NCI-H524 (cell line): ENCODE measurements at places on chromosomes 4 and X.

DNA sequence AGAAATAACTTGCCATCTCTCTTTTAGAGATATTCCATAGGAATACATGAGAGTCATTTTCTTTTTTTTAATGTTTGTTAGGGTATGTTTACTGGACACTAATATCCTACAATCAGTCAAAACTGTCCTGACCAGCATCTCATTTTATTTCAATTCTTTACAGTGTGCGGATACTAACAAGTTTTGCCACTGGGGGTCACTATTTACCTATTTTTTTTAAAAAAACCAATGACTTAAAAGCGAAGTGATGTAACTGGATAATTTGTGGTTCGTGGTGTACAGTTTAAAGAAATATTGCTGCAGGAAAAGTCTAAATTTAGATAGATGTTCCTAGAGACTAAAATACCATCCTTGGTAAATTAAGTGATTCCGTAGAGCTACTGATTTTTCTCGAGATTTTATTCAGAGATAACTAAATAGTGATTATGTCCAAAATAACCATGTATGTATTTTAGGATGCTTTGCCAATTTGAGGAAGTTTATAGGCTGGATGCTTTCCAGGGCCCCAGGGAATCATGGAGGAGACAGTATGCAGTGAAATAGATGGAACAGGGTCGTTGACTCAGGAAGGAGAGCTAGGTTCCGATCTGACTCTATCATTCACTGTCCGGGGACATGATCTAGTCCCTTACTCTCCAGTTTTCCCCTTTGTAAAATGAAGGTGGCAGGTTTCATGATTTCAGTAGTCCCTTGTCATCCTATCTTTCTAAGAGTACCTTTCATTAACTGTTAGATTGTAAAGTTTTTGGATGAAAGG is 34.0 kb upstream of the GNPDA2 start:
- no peak for DNase-seq

DNA sequence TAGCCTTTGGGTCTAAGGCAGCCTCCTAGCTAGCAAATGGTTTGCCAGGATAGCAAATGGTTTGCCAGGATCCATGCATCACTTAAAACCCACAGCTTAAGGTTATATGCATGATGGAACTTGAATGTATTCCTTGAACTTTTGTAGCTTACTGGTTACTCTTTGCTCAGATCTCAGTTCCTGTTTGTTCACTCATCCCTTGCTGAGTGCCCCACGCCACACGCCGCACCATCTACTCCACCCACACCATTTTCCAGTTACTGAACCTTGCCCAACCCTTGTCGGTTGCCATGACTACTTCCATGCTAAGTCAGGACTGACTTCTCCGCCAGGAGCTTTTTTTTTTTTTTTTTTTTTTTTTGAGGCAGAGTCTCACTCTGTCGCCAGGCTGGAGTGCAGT is 29.5 kb upstream of the XIAP start:
- no peak for DNase-seq

DNA sequence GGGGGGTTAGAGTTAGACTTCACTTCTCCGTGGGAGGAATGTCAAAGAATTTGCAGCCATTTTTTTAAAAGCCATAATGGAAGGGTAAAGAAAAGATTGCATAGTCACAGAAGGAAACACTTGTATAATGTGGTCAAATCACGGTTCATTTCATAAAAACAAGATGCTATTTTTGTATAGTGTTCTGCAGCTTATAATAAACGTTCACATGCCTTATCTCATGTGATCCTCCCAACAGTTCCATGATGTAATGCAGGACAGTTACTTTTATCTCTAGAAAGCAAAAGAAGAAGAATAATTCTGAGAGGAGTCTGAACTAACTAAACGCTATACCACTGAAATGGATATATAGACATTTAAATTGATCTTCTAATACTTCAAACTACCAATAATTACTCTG is 71.3 kb upstream of the CAMK2D start:
- DNase-seq: no peak

DNA sequence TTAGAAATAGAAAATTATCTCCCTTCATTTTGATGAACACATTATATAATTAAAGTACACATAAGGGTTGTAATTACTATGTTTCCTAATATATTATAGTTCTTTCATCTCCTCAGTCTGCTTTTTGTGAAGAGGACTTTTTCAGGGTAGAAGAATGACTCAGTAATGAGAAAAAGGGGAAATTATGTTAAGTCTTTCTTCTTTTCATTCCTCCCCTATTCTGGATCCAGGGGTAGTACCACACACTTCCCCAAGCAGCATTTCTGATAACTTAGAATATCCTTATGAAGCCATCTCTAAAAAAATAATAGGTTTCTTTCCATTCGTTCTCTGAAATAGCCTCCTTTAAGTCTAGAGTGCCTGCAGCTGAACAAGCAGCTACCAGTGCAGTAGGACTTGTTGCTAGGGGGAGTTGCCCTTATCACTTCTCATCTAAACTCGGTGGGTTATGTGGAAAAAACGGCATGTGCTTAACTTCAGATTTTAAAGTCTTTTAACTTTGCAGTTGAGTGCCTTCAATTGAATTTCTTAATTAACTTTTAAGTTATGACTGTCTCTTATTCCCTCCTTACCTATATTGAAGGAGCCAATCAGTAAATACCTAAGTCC is 184.8 kb downstream of the ARHGAP24 start:
- DNase-seq: no peak

DNA sequence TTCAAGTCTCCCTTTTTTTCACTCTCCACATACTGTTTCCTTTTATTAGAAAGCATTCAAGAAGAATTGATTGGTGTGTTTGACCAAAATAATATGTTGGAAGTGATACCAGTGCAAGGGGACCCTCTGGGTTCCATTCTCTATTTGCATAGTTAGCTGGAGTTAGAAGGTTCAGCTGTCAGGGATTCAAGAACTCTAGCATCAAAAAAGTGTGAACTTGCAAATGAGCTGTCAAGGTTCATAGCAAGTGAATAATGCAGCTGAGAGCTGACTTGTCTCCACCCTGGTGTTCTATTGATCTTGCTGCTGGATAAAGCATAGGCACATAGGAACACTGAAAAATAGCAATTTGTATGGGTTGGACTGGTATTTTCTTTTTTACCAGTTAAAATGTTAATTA is 73.2 kb downstream of the SORBS2 start:
- DNase-seq: no peak

DNA sequence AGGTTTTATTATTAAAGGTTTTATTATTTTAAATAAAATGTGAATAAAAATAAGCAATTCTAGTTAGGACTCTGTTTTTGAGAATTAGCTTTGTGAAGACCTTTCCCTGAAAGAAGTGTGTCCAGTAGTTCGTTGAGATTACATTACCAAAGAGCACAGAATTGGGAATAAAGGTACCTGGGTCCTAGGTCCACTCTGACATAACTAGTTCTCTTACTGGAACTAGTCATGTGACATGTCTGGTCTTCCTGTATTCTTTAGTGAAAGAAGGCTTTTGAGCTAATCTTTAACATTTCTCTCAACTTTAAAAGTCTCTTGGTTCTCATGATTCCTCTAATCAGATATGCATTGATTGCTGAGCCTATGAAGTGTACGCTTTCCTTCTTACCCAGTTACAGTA is 292.0 kb upstream of the SMIM31 start:
- DNase-seq: no peak

DNA sequence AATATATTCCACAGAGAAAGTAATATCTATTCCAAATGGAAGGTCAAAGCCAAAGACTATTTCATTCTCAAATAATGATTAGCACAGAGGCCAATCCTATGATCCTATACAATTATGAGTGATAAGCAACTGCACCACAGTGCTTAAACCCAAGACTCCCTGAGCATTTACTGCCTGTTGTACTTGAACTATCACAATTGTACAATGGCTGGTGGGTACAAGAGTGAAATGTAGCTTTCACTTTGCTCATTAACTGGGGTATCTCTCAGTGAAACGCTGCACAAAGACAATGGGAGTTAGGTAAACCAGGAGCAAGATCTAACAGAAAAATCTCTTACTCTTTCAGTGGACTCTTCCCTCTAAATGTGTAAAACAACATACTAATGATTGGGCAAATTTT is 24.3 kb downstream of the ABCG2 start:
- DNase-seq: no peak

DNA sequence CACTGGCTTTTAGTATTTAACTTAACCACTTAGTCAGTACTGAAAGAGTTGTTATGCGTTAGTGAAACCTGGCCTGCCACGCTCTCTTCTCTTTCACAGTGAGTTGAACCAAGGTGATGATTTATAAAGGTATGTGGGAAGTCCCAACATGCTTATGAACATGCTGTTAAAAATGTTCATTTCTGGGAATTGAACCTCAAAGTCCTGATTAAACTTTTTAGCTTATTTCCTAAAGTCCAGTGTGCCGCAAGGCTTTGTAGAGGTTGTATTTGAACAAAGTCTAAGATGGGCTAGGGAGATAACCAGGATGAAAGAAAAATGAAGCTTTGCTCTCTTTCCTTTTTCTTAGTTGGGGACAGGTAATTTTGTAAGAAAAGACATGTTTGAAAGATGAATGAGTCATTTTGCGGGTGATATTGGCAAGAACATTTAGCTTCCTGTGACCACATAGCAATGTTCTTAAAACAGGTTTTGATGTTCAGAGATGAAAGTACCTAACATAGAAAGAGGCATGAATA is 270.3 kb downstream of the DTHD1 start:
- no peak for DNase-seq

DNA sequence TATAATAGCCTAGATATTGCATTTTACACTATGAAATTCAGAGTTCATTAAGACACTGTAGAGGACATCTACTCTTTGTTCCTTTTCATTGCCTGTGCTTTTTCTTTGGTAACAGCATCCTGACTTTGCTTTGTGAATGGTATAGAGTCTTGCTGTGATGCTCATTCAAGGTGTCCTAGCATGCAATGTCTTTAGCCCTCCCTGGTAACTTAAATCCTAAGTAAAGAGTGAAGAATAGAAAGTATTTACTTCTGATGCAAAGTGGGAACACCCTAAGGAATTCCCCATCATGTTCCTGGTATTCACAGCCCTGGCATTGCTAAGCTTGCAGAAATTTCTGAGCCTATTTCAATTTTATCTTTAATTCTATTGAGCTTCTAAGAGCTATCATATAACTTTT is 400.1 kb downstream of the FAT4 start:
- no peak for DNase-seq

GRCh38 chr4:109690690-109691410 is 12.4 kb downstream of the CASP6 start:
- no peak for DNase-seq

GRCh38 chr4:107069049-107069448 is 32.9 kb upstream of the DKK2 start:
- no peak for DNase-seq

- DNase-seq: no peak
Measured at GRCh38 chr4:62320612-62321011, 1120.5 kb downstream of the ADGRL3 start.

DNA sequence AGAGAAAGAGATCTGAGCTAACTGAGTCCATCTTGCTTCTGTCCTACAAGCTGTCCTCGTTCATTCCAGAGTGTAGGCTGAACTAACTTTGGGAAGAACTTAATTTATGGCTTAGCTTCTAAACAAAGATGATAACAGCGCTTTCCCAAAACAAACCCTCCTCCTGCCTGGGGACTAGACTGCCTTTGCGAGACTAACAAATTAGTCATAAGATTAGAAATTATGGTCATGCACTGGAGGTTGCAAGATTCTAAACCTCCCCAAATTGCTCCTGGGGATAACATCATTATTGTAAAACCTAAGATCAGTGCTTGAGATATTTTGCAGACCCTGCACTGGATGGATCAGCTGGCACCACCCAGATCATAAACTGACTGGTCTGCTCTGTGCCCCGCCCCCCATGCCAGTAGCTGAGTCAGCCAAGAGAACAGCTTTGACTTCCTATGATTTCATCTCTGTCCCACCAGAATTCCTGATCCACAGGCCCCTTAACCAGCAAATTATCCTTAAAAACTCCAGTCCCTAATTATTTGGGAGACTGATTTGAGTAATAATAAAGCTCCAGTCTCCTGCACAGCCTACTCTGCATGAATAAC is 883.3 kb downstream of the TRIML1 start:
- DNase-seq: no peak

GRCh38 chrX:38718311-38718710 is 82.9 kb upstream of the MID1IP1 start:
- no peak for DNase-seq

DNA sequence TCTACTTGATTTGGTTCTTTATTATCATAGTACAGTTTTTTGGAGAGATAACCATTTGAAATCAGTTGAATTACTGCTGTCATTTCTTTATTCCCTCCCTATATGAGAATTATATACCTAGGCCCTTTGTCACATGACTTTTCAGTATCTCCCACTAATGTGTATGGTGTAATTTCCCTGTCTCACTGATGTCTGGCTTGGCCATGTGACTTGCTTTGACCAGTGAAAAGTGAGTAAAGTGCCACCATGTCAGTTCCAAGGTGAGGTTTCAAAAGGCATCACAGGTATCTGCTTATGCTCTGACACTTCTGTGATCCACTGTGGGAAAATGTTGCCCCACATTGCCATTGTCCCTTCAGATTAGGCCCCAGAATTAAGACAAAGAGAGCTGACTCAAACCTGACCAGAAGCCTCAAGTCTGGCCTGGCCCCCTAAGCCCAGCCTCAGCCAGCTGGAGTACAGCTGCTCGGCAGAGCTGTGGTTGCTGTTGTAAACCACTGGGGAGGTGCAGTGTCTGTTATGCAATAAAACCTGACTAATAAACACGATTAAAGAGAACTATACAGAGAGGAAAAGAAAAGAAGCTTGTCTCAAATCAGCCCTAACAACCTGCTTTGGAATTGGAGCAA is 27.5 kb downstream of the SETD7 start:
- no peak for DNase-seq

GRCh38 chr4:73341454-73341853 is 62.6 kb upstream of the ALB start:
- DNase-seq: peak; percentile 76

- no peak for DNase-seq
Measured at GRCh38 chr4:80240976-80241375, 25.5 kb upstream of the FGF5 start.

DNA sequence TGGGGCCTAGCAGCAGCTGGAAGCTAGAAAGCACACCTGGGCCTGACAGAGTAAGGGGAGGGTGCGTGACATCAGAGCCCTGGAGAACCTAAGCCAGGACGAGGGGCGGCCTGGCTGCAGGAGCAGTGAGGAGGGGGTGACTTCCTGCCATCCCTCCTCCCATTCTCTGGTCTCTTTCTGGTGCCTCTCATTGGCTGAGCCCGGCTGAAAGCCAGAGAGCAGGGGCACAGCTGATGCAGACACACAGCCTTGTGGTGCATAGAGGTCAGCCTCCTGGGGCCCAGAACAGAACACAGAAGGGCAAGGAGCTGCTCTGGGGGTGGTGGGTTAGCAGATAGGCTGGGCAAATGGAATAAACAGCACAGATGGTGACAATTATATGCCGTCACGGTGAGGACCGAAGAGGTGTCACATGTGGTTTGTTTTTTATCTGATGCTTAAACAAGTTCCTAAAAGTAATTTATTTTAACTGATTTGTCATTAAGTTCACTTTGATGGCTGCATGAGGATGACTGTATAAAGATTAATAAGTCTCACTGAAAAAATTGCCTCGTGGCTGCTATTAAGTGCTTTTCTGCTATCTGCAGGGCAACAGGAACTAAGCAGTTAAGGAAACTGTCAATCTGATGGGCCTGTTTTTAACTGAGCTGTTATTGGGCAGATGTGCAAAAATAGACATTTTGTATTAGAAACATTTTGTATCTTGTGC is 102.0 kb downstream of the FNIP2 start:
- peak; percentile 59 for DNase-seq
